Right ventricle myocardium inferior (tissue), 1 donor: ENCODE measurements at places on chromosomes 11 and 22. TPM values are rescaled to one million over a fixed set of nuclear protein-coding genes. Genes with fewer than 3 reads are reported as not detected.
A peak's percentile ranks its signal among the peaks of the same experiment; 100 is the strongest.

Gene TPBGL
- total RNA-seq = 0.16 TPM

- peak; percentile 58 for DNase-seq
These were observed 36.8 kb downstream of the SGSM3 start for GRCh38 chr22:40407021-40407761.

DNA sequence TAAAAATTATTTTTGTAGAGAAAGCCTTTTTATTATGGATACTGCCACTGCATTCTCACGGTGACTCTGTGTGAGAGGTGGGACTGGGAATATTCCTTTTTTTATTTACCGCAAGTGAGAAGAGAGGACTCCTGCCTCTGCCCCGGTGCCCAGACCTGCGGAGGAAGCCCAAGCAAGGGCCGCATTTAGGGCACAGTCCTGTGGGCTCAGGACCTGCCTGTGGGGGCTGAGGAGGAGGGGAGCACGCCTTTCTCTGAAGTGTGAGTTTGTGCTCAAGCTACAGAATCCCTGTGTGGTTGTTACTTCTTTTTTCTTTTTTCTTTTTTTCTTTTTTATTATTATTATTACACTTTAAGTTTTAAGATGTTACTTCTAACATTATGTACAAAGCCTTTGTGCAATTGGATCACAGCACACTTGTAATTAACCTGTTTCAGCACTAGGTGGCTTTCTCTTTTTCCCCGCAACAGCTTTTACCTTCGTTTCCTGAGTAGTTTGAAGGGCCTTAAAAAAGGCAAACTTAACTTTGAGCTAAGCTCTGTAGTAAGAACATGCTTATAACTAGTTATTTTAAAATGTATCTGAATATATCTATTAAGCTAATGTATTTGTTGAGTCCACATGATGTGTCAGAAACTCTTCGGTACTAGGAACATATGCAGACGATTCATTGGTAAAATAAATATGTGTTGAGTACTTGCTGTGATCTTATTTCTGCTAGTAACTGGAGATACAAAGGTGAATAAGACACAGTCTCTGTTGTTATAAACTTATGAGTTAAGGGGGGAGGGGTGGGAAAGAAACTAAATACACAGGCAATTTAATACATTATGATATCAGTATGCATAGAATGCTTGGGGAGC, 18.3 kb downstream of the AMOTL1 start:
- no peak for DNase-seq

DNA sequence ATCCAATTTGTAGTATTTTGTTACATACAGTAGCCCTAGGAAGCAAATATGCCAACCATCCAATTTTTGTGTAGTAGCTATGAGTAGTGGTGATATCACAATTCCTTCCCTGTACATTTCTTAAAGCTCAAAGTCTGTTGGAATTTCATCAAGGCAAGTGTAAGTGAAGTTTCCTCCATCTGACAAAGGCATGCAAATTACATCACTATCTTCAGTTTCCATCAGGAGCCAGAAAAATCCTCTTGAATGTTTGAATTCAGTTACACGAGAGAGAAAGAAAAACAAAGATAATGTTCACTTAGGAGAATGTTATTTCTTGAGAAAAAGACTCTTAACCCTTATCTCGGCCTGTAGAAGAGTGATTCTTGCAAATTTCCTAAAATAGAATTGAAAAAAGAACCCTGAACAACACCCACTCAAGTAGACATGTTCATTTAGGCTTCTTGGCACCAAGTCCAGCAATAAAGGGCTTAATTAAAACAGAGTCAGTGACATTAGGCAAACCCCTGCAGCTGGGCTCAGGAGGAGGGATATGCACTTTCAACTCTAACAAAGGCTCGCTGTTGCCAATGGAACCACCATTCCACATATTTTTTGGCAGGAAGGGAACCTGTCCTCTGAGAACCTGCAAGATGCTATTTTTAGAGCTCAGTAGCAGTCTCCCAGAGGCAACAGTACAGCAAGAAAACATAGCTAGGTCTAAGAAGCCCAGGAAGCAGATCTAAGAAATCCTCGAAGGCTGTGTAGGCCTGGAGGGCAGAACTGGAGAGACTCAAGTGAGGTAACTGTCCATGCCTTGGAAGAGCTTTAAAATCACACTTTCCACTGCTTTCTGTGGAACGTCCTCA, 144.6 kb downstream of the CCDC81 start:
- DNase-seq = no peak

GRCh38 chr11:115284773-115285172, 219.4 kb downstream of the CADM1 start:
- DNase-seq = no peak

DNA sequence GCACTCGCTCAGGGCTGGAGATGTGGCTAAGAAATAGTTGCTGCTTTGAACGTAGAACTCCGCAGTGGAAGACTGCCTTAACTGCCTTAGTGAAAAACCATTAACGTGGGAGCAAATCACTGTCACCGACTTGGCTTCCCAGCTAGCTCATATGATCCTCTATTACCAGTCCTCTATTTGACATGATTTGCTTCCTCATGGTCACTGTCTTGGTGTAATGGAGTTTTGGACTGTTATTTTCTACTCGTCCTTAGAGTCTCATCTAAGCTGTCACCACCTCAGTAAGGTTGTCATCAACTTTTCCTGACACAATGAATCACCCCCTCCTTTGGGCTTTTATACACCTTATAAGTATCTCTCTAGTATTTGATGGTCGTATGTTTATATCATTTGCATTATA, 167.1 kb upstream of the NARS2 start:
- no peak for DNase-seq

Gene SLC35E4
- total RNA-seq = 5.0 TPM

Gene TYR
- total RNA-seq = not detected

DNA sequence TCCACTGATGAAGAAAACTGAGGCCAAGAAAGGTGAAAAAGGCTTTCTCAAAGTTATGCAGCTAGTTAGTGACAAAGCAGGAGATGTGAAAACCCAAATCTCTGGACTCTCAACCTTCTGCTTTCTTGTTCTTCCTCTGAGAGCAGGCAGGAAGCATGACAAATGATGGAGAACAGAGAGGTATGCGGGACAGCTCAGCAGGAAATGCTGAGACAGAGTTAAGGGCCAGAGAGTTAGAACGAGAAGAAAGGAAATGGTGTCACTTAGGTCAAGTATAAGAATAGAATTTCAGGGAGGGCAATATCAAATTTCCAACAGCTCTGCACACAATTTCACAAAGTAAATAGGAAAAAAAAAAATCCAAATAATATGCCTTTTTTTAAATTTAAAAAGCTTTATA, 67.6 kb upstream of the ARHGAP42 start:
- no peak for DNase-seq

Gene FADS3
- total RNA-seq = 113 TPM

Gene TTC38
- 23.8 TPM for total RNA-seq

GRCh38 chr11:33187998-33188722, 26.9 kb upstream of the CSTF3 start:
- DNase-seq = no peak

GRCh38 chr22:50199829-50200460, 866 bp upstream of the SELENOO start:
- no peak for DNase-seq

GRCh38 chr11:118052581-118053206, 24.2 kb upstream of the TMPRSS4 start:
- no peak for DNase-seq

Gene PAK1
- 10.1 TPM for total RNA-seq

DNA sequence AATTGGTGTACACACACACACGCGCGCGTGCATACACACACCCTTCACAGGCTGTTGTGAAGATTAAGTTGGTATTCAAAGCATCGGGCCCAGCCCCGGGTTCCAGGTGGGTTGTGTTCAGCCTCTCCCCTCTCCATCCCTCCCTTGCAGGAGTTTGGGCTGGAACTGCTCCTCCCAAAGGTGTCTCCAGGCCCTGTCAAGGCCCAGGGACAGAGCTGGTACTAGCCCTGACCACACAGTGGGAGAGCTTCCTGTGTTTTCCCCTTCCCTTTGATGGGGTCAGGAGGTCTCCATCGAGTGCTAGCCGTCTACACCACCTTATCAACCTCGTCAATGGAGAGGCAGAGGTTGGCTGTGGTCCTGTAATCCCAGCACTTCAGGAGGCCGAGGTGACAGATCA, 36.5 kb upstream of the CSNK1E start:
- no peak for DNase-seq

DNA sequence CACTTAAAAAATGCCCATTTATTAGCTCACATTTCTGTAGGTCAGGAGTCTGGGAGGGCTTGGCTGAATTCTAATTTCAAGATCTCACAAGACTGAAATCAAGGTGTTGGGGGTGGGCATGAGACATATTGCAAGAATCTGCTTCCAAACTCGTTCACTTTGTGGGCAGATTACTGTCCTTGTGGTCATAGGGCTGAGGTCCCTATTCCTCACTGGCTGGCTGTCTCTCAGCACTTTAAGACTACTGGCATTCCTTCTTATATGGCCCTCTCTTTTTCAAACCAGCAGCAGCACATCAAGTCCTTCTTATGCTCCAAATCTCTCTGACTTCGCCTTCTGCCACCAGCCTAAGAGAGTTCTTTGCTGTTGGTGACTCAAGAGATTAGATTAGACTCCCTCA, 27.8 kb upstream of the MYOD1 start:
- DNase-seq = no peak

GRCh38 chr11:64206457-64207255, at the start of gene FERMT3:
FERMT3 (plus strand) TSS chr11:64206721; CDS start chr11:64207365, 644 bp downstream.
- peak; percentile 88 for DNase-seq

DNA sequence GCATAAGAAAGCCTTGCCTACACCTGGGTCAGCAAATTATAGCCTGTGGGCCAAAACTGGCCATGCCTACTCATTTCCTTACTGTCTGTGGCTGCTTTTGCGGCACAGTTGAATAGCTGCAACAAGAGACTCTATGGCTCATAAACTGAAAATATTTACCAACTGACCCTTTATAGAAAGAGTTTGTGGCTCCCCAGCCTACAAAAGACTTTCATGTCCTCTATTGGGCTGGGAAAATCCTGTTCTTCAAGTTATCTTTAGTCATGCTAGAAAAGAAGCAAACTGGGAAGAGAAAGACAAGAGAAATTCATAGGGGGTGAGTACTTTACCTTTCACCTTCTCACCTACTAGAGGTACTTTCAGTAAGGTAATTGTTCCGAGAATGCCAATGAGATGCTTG, 175.1 kb downstream of the SWAP70 start:
- DNase-seq = no peak

- no peak for DNase-seq
These were observed 79.5 kb downstream of the AMBRA1 start for GRCh38 chr11:46514370-46514769.

GRCh38 chr11:114091516-114092397, 32.2 kb downstream of the ZBTB16 start:
- DNase-seq = no peak

Gene NPAS4
- not detected for total RNA-seq

DNA sequence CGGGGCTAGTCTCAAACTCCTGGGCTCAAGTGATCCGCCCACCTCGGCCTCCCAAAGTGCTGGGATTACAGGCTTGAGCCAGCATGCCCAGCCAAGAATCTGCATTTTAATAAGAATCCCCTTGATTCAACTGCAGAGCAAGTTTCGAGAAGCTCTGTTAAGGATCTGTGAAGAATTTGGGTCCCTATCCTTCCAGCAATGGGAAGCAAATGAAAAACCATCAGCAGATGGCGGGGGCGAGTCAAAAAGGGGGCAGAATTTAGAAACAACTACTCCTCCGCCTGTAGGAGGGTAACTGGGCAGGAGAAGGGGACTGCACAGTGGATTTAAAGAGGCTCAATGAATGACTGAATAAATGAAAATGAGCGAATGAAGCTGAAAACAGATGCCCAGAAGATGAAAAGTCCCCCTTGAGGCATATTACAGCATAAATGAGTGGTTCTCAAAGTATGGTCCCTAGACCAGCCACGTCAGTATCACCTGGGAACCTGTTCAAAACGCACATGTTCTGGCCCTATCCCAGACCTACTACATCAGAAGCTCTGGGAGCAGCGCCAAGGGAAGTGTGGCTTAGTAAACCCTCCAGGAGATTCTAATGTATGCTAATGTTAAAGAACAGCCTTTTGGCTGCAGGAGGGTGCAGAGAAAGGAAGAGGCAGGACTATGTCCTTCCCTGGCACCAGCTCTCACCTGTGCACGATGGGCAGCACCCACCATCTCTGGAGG, 15.0 kb downstream of the VWCE start:
- no peak for DNase-seq

DNA sequence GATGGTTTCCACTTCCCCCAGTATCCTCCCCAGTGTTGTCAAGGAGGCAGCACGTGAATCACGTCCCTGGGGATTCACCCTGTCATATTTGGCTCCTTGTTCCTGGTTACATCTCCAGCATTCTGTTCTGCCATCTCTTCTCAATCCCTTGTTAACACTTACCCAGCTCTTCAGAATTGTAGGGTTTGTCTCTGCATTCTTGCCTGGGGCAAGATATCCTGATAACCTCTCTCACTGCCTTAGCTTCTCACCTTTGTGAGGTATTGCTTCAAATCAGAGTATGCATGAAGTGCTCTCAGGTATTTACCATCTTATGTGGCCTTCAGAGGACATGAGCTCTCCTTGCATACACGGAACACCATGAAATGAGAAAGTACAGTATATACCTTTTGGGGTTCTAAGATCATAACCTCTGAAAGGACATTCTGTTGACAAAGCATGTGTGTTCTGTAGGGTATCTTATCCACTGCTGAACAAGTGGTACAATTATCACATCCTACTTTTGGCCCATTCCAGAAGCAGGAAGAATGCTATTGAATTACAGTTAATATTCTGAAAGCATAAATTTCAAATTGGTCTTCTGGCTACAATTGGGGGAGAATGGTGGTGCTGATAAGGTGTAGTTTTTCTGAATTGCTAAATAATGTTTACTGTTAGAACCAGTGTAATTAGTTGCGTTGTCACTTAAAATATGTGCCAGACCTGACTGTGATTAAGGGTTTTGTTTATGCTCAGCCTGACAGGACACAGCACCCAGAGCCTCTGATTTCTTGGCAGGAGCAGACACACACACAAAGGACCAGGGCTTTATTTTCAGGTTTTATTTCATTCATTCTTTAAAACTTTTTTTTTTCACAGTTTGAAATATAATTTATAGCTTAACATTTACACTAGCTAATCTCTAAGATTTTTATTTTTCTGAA, 32.7 kb downstream of the VSTM5 start:
- no peak for DNase-seq

- no peak for DNase-seq
These were observed 24.6 kb upstream of the LDLRAD3 start for GRCh38 chr11:35919244-35919643.

Gene ANKK1
- total RNA-seq = not detected

GRCh38 chr11:23789200-23789853, 707.5 kb upstream of the LUZP2 start:
- DNase-seq = no peak
